ENCODE measurements at places on chromosomes 12 and 14.

DNA sequence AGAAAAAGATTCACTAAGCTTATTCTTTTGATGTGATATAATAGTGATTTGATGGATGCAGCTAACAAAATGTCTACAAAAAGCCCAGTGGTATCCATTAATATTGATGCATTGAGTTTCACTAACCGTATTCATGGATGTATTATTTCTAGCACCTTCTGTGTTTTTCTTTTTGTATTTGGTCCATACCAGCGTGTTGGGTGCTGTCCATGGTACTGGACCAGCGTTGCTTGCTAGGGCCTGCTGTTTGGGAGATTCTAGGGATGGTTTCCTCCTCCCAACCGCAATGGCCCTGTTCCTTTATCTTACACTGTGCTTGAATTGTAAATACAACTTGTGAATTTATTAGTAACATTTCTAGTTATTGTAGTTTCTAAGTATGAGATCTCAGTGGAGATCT lies 31.7 kb downstream of the ANO4 start:
- peak; percentile 7 for DNase-seq

- peak; percentile 68 for DNase-seq
Measured at GRCh38 chr14:23379366-23380196, 2.7 kb downstream of the CMTM5 start.

DNA sequence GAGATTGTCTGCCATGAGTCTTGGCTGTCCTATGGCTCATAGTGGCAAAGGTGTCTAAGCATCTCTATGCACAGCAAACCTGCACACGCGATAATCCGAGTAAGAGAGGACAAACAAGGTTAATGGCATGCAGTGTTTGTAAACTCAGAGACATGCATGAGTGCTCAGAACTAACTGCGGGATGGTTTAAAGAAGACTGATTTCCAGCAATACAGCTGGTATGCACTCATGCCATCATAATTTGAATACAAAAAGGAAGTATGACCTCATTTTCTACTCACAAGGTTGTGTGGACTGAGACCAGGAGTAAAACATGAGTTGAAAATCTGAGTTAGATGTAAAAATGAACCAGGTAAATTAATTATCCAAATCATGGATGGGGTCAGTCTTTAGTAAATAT lies 16.6 kb upstream of the TCP11L2 start:
- DNase-seq, result no peak

DNA sequence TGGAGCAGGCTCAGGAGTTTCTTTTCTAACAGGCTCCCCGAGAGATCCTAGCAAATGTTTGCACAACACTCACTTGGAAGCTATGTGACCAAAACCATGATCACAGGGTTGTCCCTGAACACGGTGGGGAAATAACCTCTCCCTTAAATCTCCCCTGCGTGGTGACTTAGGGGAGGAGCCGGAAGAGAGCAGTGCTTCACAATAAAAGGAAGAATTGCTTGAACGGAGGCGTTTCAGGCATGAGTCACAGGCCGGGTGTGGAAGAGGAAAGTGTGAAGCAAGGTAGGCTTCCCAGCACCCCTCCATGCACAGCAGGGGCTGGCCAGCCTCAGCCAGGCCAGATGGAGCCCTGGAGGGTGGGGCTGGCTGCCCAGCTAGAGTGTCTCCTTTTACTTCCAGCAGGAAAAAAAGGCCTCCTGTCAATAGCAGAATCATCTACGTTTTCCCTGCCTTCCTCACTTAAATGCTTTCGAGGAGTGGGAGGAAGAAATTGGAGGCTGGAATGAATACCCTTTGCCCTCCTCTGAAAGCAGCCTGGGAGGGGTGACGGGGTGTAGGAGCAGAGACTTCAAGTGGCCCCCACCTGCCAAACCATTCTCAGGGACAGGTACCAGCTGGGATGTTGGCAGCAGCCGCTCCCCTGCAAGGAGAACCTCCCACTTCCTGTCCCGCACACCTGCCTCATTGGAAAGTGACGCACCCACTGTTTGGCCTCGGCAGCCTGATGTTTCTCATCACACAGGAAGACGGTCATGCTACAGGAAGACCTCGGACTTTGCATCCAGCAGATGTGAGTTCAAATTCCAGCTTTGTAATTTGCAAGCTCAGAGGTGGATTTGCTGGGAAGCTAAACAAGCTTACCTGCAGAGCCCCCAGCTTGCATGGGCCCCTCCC lies 30.1 kb upstream of the PPP2R5C start:
- peak; percentile 81 for DNase-seq

GRCh38 chr12:47067771-47068431 lies 11.5 kb upstream of the PCED1B start:
- no peak for DNase-seq

DNA sequence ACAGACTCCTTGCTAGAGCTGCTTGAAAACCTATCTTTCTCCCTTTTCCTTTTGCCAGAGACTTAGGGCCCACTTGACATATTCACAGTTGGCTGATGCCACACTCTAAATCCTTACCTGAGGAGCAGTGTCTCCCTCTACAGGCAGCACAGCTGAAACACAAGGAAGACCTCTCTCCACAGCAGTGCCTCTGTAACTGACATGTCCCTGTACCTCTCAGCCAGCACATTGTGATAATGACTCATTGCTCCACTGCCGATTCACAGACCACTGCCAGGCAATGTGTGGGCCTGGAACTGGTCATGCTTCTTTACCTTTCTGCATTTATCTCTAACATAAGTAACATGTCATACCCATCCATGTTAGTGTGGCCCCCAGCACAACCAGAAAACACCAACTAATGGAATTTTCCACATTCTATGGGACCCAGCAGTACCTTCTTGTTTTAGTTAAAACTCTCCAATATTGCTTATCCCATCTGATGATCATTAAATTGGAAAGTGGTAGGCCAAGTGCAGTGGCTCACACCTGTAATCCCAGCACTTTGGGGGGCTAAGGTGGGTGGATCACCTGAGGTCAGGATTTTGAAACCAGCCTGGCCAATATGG lies 56.5 kb downstream of the GTF2A1 start:
- DNase-seq, result peak; percentile 67

DNA sequence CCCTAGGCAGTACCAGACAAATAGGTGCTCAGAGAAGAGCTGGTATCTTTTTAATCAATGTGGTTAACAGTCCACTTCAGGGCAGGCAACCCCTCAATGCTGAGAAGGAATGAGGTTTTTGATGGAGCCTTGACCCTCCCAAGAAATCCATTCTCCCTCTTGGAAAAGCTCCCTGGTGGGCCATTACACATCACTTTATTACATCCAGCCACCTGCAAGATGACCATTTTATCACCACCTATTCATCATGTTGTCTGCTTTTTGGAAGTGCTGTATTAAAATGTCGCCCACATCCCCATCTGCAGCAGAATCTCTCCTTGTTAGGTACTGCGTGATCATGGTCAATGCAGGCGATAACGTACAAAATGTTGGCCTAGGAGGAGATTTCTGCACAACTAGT lies 614.7 kb upstream of the TMEM132C start:
- DNase-seq, result no peak

GRCh38 chr12:7344833-7345606 lies 41.1 kb downstream of the ACSM4 start:
- no peak for DNase-seq

- DNase-seq, result no peak
Measured at GRCh38 chr12:66269757-66270383, 32.4 kb upstream of the HELB start.

GRCh38 chr12:14199455-14200198 lies 165.9 kb upstream of the ATF7IP start:
- no peak for DNase-seq

DNA sequence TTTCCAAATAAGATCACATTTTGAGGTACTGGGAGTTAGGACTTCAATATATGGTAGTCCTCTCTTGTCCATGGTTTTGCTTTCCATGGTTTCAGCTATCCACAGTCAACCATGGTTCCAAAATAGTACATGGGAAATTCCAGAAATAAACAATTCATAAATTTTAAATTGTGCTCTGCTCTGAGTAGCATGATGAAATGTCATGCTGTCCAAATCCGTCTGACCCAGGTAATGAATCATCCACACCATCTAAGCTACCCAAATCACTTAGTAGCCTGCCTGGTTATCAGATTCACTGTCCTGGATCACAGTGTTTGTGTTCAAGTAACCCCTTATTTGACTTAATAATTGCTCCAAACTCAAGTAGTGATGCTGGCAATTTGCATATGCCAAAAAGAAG lies 197.9 kb downstream of the TMTC3 start:
- no peak for DNase-seq

- no peak for DNase-seq
Measured at GRCh38 chr14:29805415-29806123, 122.1 kb downstream of the PRKD1 start.

- DNase-seq, result no peak
Measured at GRCh38 chr12:76706101-76706500, 57.8 kb upstream of the ZDHHC17 start.

- no peak for DNase-seq
Measured at GRCh38 chr12:109695961-109696461, 17.6 kb upstream of the FAM222A start.

DNA sequence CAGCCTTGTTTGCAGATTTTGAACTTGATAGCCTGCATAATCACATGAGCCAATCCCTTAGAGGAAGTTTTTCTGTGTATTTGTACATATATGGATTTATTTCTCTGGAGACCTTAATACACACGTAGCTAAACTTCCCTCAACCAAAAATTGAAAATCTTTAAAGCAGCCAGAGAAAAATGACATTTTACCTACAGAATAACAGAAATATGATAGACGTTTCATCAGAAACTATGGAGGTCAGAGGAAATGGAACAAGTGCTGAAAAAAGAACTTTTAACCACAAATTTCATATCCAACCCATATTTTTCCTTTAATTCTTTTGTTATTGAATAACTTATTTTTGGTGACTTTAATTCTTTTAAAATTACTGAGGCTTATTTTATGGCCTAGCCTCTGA lies 177.7 kb downstream of the CCDC91 start:
- DNase-seq, result no peak

DNA sequence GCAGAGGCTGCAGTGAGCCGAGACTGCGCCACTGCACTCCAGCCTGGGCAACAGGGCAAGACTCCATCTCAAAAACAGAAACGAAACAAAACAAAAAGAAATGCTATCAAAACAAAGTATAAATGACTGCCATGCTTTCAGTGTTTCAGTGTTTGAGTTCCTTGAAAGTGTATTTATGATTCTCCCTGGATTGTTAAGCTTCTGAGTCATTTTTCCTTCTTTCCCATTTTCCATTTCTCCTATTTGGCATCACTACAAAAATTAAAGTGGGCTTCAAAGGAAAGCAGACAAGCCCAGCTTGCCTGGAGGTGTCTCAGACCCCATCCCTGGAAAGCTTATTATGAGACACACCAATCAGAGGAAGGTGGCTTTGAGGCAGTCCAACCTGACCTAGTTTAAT lies 35.1 kb downstream of the NIN start:
- DNase-seq, result no peak

GRCh38 chr12:131683266-131684014 lies 27.4 kb upstream of the SFSWAP start:
- no peak for DNase-seq

DNA sequence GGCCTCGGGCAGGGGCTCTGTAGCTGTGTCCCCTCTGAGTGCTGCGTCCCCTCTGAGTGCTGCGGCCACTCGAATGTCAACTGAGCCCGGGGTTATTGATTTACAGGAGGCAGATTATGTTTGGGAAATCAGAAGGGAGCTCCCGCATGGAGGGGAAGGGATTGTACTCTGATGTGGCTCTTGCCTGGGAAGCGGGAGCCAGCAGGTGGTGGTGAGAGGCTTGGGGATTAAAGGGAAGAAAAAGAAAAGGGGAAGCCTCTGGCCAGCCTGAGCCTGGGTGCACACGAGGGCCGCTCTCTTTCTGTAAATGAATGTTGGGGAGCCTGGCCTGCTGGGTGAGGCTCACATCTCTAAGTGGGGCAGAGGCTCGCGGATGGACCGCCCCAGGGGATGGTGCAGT lies 143.7 kb downstream of the AACS start:
- DNase-seq, result no peak

DNA sequence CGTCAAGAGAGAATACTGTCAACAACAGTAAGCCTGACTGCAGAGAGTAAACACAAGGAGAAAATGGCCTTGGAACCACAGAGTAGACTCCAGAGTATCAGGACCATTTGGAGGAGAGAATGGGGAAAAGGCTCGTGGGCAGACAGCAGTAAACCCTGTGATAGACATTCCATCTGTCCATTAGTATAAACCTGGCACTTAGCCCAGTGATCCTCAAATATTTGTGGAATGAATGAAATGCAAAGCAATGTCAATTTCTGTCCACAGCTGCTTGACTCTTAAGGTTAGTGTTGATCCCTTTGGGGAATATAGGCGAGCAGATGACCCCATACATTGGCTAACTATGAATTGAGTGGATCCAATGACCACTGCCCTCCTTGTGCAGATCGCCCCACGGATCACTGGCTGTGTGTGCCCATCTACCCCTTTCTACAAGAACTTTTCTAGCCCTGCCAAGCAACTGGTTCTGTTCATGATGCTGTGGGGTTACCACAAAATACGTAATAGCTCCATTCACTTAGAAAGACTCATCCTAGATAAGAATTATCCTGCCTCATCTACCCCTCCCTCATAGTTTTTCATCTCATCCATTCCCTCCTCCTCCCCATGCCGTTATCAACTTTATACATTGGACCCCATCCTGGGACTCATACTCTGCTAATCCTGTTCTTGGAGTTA lies 846.8 kb downstream of the NRXN3 start:
- no peak for DNase-seq

GRCh38 chr12:107115119-107115518 lies 21.8 kb upstream of the CRY1 start:
- no peak for DNase-seq

DNA sequence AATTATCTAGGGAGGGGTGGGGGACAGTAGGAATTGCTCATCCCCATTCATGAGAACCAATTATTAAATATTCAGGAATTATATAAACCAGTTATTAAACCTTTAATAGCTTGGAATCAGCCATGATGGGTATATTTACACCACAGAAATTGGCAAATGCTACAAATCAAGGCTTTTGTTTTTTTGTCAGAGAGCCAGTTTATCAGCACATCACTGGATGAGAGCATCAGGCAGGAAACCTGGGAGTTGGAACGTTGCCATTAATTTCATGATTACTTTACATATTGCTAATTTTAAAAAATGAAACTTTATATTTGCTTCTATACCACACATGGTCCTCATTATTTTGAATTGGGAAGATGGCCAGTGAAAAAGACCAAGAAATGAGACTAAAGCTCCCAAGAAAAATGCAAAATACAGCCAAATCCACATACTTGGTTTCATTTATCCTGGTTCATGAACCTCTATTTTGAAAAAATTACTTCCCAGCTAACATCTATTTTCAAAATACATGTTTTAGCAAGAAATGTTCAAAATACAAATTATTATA lies 48.4 kb downstream of the ATL1 start:
- no peak for DNase-seq

- no peak for DNase-seq
Measured at GRCh38 chr12:67425394-67425793, 156.2 kb downstream of the CAND1 start.
